ENCODE measurements at places on chromosomes 12 and 14. TPM values are rescaled to one million over a fixed set of nuclear protein-coding genes. Genes with fewer than 3 reads are reported as not detected.

DNA sequence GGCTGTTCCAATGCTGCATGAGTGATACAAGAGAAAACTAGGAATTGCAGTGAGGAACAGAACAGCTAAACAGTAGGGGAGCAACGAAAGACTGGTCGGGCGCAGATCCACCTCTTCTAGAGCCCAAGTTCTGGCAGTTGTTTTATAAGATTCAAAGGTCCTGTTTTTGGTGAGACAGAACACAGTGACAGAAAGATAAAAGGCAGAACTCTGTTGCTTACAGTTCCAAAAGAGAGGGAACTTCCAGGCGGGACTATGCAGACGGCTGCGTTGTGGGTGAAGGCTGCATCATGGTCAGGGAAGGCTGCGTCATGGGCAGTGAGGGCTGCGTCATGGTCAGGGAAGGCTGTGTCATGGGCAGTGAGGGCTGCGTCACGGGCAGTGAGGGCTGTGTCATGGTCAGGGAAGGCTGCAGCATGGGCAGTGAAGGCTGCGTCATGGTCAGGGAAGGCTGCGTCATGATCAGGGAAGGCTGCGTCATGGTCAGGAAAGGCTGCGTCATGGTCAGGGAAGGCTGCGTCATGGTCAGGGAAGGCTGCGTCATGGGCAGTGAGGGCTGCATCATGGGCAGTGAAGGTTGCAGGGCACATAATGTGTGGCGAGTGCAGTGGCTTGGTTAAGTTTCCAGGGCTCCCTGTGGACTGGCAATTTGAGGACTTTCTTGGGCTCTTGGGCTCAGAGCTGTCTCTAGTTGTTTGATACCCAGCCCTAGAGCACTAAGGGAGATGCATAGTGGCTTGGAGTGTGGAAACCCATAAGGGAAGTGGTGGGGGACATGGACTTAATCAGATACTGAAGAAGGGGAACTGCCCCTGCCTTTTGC lies 619.9 kb downstream of the AACS start:
- H3K36me3 ChIP-seq, result no peaks in the 10 kb centered on the region
- DNase-seq, result no peak
- no peaks in the 10 kb centered on the region for H3K4me1 ChIP-seq
- no peak overlapping the region for H3K27ac ChIP-seq

DNA sequence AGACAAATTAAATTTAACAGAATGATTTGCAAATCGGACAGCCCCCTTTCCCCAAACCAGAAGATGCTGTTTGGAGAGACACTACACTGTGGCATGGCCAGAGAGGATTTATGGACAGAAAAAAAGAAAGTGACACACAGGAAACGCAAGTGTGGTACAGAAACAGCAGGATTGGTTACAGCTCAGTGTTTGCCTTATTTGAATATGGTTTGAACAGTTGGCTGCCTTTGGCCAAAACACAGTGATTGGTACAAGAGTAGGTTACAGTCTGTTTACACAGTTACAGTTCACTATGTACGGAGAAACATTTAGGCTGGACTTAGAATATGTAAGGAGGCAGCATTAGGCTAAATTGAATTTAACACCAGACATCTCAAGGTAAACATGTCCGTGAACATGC lies 335.3 kb downstream of the NPAS3 start:
- no peak for DNase-seq
- no peaks in the 10 kb centered on the region for H3K4me1 ChIP-seq
- no peak overlapping the region for H3K27ac ChIP-seq
- H3K36me3 ChIP-seq, result no peaks in the 10 kb centered on the region

The RPGRIP1 gene
- total RNA-seq, result not detected

The CCDC63 gene
- total RNA-seq, result not detected

DNA sequence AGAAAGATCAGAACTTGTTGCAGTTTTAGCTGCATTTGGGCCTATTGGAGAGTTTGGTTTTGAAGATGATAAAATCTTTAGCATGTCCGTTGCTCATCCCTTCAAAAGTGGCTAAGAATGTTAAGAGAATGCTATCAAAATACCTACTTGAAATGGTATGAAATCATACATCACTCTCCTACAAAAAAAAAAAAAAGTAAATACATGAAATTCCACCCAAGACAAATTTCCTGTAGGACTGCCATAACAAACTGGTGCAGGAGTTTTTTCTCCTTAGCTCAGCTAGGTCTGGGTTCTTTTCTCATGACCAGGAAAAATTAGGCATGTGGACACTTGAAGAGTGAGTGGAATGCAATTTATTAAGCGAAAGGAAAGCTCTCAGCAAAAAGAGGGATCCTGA lies 15.9 kb upstream of the FAR2 start:
- peaks cover 25% of the 10 kb centered on the region for H3K27me3 ChIP-seq
- no peaks in the 10 kb centered on the region for H3K36me3 ChIP-seq
- no peak for DNase-seq
- no peak overlapping the region for H3K4me3 ChIP-seq
- no peak overlapping the region for H3K27ac ChIP-seq
- no peaks in the 10 kb centered on the region for H3K4me1 ChIP-seq

The KRT6C gene
- total RNA-seq, result not detected

GRCh38 chr14:73253721-73254120 lies 16.4 kb downstream of the PAPLN start:
- H3K36me3 ChIP-seq, result no peaks in the 10 kb centered on the region
- H3K4me3 ChIP-seq, result no peak overlapping the region
- peaks cover 6% of the 10 kb centered on the region for H3K4me1 ChIP-seq

GRCh38 chr12:52212701-52213563 lies 20.1 kb upstream of the KRT7 start:
- H3K4me1 ChIP-seq, result no peaks in the 10 kb centered on the region
- H3K27me3 ChIP-seq, result peaks cover 32% of the 10 kb centered on the region
- DNase-seq, result no peak
- H3K27ac ChIP-seq, result no peak overlapping the region

The TAS2R50 gene
- 0.90 TPM for total RNA-seq

The DAO gene
- not detected for total RNA-seq

GRCh38 chr14:93991649-93992048 lies 5.5 kb upstream of the CCDC197 start:
- peak overlapping the region; percentile 27 for H3K27ac ChIP-seq
- H3K4me3 ChIP-seq, result no peak overlapping the region
- no peaks in the 10 kb centered on the region for H3K27me3 ChIP-seq
- H3K36me3 ChIP-seq, result no peaks in the 10 kb centered on the region
- no peak for DNase-seq

DNA sequence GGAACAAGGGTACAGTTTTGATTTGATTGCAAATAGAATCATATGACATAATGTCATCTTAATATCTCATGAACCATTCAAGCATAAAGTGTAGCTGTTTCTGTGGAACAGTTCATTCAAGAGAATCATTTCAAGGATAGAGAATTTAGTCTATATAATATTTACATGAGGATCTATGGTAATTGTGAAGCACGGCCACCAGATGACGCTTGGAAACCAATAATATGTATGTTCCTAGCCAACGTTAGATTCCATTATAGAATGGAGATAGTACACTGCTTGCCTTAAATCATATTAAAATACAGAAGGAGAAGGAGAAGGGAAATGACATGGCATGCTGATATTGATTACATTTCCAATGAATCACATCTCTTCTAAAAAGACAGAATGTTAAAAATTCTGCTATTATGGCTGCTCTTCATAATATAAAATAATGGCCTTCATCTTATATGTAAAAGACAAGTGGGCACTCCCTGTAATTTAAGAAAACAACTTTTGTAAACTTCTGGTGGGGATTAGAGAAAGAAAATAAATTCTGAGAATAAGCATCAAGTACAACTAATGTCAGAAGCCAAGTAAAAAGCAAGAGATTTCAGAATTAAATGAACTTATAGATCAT lies 351.0 kb downstream of the NAV3 start:
- DNase-seq, result no peak
- H3K27ac ChIP-seq, result no peak overlapping the region
- H3K27me3 ChIP-seq, result no peaks in the 10 kb centered on the region
- no peaks in the 10 kb centered on the region for H3K4me1 ChIP-seq
- no peak overlapping the region for H3K4me3 ChIP-seq
- no peaks in the 10 kb centered on the region for H3K36me3 ChIP-seq

The TPH2 gene
- total RNA-seq, result not detected

DNA sequence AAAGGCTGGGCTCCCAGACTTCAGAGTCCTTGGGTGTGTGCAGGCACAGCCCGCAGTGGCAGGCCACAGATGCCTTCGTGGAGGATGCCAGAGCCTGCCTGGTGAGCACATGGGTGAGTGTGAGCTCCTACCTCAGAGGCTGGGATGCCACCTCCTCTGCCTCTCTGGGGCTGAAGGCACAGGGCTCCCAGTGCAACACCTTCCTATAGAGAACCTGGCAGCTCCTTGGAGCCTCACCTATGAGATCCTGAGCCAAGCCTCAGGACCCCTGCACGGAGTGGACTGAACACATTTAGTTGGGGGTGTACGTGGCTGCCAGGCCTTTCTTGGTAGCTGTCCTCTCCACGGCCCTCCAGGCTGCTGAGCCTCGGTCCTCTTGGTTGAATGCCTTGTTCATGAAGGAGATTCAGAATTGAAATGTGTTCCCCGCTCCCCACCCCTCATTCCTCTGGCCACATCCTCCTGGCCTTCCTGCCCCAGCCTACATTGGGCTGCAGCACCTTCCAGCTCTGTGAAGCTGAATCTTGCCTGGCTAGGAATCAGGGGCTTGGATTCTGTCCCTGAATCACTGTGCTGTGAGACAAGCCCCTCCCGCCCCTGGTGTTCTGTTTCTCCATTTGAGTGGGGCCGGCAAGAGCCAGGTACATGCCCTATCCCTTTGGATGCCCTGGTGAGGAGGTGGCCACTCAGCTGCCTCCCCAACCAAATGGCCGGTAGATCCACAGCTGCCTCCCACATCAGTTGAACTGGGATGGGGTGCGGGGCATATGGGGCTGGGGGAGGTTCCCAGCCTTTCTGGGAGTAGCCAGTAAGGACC lies 38.7 kb upstream of the TRAF3 start:
- peaks cover 3% of the 10 kb centered on the region for H3K36me3 ChIP-seq
- H3K27me3 ChIP-seq, result no peaks in the 10 kb centered on the region

DNA sequence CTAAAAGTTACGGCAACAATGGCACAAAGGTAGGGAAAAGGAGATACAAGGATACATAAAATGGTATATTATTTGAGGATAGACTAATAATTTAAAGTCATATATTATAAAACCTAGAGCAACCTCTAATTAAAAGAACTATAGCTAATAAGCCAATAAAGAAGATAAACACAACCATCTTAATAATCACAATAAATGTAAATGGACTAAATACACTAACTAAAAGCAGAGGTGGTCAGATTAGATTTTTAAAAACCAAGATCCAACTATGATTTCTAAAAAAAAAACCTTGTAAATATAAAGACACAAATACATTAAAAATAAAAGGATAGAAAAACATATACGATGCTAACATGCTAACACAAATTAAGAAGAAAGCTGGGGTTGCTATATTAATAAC lies 10.7 kb upstream of the LLPH start:
- no peaks in the 10 kb centered on the region for H3K27me3 ChIP-seq
- H3K4me1 ChIP-seq, result peaks cover 15% of the 10 kb centered on the region
- DNase-seq, result no peak
- H3K36me3 ChIP-seq, result peaks cover 42% of the 10 kb centered on the region

GRCh38 chr12:67786086-67786485 lies 137.5 kb downstream of the DYRK2 start:
- H3K36me3 ChIP-seq, result peaks cover 2% of the 10 kb centered on the region
- H3K4me1 ChIP-seq, result peaks cover 23% of the 10 kb centered on the region
- DNase-seq, result no peak
- no peak overlapping the region for H3K4me3 ChIP-seq

GRCh38 chr12:793711-794110 lies 41.3 kb downstream of the WNK1 start:
- no peaks in the 10 kb centered on the region for H3K27me3 ChIP-seq
- no peak for DNase-seq
- peaks cover 94% of the 10 kb centered on the region for H3K4me1 ChIP-seq

The RHOJ gene
- not detected for total RNA-seq

- DNase-seq, result no peak
- peaks cover 10% of the 10 kb centered on the region for H3K36me3 ChIP-seq
- peak overlapping the region; percentile 96 for H3K4me3 ChIP-seq
- H3K4me1 ChIP-seq, result peaks cover 62% of the 10 kb centered on the region
- H3K27ac ChIP-seq, result peak overlapping the region; percentile 97
Observed at GRCh38 chr12:104458694-104459367, 2.1 kb downstream of the CHST11 start.

DNA sequence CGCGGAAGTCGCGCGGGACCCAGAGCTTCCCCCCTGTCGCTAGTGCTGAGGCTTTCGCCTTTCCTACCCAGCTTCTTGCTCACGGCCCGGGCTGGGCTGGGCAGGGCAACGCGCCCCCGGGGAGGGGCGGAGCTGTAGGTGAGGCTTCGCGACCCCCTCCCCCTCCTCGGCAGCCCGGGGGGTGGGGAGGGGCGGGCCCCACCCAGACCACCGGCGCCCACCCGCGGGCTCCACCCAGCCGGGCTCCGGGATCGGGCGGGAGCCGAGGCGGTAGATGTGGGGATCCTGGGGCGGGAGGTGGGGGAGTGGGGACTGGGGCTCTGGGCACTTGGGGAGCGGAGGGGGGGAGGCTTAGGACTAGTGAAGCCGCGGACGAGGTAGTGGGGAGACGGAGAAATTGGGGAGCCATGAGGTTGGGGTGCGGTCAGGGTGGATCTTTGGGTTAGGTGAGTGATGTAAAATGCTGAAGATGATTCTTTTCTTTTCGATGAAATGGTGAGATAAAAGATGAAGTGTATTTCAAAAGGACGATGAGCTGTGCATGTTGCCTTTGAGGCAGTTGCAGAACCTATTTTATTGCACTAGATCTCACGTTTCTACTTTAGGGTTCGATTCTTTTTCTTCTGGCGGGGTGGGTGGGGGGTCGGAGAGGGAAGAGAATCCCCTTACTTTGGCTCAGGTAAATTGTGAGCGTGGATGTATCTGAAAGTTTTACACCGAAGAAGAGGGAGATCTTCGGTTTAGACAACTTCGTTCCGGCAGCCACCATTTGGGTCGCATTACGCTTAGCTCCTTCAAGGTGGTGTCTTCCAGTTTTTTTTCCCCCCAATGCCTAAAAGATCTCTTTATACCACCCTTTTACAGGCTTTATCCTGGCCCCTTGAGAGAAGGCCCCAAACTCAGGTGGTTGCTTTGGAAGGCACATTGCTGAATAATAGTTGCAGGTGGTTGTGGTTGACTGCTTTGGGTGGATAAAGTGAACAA lies 619 bp downstream of the ERC1 start:
- no peaks in the 10 kb centered on the region for H3K27me3 ChIP-seq
- DNase-seq, result peak; percentile 42
- H3K36me3 ChIP-seq, result no peaks in the 10 kb centered on the region
- peak overlapping the region; percentile 96 for H3K27ac ChIP-seq

- H3K4me1 ChIP-seq, result no peaks in the 10 kb centered on the region
- H3K27me3 ChIP-seq, result no peaks in the 10 kb centered on the region
- H3K27ac ChIP-seq, result no peak overlapping the region
Observed at GRCh38 chr12:43638806-43639205, 86.8 kb upstream of the ADAMTS20 start.

GRCh38 chr14:50082784-50083466 lies 33.4 kb downstream of the VCPKMT start:
- peak; percentile 92 for DNase-seq
- H3K4me1 ChIP-seq, result peaks cover 75% of the 10 kb centered on the region
- H3K27ac ChIP-seq, result peak overlapping the region; percentile 82
- H3K27me3 ChIP-seq, result no peaks in the 10 kb centered on the region

- no peak overlapping the region for H3K4me3 ChIP-seq
- peaks cover 12% of the 10 kb centered on the region for H3K4me1 ChIP-seq
- no peak for DNase-seq
- no peaks in the 10 kb centered on the region for H3K36me3 ChIP-seq
- H3K27ac ChIP-seq, result no peak overlapping the region
Observed at GRCh38 chr14:37195327-37195726, 2.4 kb upstream of the MIPOL1 start.

The NID2 gene
- 0.24 TPM for total RNA-seq

GRCh38 chr12:85281636-85282312 lies 1.8 kb downstream of the ALX1 start:
- DNase-seq, result no peak
- no peak overlapping the region for H3K27ac ChIP-seq
- no peaks in the 10 kb centered on the region for H3K4me1 ChIP-seq
- H3K36me3 ChIP-seq, result no peaks in the 10 kb centered on the region

The TMPRSS12 gene
- not detected for total RNA-seq

Data from activated T-cell treated with anti-CD3 and anti-CD28 coated beads, Interleukin-2, amount 50 U/mL, for 72 hours (primary cell).